Mesenteric fat pad (tissue), 1 donor: ENCODE measurements at places on chromosomes 1 and 21.

GRCh38 chr1:37425221-37425620 is 49.2 kb upstream of the ZC3H12A start:
- no peak for DNase-seq

- no peak for DNase-seq
Observed at GRCh38 chr1:226002667-226003501, 3.7 kb upstream of the SDE2 start.

- no peak for DNase-seq
Observed at GRCh38 chr21:21969211-21969610, 971.0 kb downstream of the NCAM2 start.

- no peak for DNase-seq
Observed at GRCh38 chr1:244011786-244012185, 39.3 kb upstream of the ZBTB18 start.

- no peak for DNase-seq
Observed at GRCh38 chr21:42807938-42808613, 71.3 kb downstream of the WDR4 start.

DNA sequence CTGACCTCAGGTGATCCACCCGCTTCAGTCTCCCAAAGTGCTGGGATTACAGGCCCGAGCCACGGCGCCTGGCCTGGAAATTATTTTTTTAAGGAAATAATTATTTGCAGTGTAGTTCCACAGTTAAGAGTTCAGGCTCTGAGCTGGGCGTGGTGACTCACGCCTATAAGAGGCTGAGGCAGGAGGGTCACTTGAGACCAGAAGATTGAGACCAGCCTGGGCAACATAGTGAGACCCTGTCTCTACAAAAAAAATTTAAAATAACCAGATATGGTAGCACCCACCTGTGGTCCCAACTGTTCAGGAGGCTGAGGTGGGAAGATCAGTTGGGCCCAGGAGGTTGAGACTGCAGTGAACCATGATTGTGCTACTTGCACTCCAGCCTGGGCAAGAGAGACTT is 13.9 kb downstream of the H3-3A start:
- no peak for DNase-seq

GRCh38 chr21:39429445-39429844 is 16.1 kb downstream of the LCA5L start:
- DNase-seq: no peak

DNA sequence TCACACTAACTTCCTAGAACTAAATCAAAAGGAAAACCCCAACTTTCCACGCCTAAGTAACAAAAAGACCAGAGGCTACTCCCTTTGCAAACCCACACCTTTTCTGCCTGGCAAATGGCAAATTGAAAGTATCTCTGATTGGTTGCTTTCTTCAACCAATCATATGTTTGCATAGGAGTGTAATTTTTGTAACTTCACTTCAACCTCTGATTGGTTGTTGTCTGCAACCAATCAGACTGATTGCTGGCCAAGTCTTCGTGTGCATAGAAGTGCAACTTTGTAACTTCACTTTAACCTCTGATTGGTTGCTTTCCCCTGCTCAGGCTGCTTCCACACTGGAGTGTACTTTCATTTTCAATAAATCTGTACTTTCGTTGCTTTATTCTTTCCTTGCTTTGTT is 36.9 kb upstream of the PADI2 start:
- DNase-seq: no peak
